ENCODE measurements at places on chromosomes 12 and 14.

DNA sequence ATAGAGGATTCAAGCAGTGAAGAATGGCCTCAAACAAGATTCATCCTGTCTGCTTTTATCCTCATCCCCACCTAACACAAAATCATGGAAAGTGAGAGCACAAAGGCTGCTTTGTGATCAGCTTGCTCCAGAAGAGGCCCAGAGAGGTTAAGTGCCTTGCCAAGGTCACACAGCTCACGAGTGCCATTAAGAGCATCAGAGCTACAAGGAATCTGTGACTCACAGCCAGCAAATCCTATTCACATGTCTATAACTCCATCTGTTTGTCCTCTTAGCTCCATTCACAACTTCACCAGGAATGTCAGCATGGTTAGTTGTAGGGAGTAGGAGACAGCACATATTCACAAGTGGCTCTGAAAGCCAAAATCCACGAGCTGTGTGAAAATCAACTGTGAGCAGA lies 79.8 kb downstream of the TTC9 start:
- DNase-seq = no peak

DNA sequence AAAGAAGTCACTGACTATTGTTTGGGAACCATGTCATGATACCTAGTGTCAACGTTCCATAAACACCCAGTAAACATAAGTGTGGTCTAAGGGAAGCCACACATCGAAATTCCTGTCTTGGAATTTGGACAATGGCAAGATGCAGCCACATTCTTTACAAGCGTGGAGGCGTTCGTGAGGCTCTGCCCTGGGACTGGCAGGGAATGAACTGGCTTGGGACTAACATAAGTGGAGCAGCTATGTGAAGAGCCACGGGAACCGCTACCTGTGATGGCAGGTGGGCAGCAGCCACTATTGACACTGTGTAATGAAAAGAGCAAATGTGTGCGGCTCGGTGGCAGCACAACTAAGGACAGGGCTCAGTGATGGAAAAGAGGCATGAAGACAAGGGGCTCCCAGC lies 10.0 kb upstream of the NRIP2 start:
- no peak for DNase-seq

DNA sequence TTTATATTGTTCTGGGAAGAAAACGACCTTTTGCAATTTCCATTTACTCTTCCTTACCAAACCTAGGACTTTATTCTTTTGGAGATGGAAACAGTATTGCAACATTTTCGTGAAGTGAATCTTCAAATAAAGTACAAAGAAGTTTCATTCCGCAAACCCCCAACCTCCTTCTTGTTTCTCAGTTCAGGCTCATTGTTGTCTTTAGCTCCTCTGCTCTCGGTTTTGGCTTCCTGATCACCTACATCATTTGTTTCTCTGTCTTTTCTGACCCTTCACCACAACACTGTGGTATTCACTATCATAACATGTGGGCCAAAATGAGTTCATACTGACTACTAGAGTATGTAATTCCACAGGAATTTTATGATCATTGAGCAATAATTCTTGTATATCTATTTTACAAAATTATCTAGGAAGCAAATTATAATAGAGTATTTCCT lies 266.8 kb downstream of the ADAMTS20 start:
- DNase-seq = no peak

DNA sequence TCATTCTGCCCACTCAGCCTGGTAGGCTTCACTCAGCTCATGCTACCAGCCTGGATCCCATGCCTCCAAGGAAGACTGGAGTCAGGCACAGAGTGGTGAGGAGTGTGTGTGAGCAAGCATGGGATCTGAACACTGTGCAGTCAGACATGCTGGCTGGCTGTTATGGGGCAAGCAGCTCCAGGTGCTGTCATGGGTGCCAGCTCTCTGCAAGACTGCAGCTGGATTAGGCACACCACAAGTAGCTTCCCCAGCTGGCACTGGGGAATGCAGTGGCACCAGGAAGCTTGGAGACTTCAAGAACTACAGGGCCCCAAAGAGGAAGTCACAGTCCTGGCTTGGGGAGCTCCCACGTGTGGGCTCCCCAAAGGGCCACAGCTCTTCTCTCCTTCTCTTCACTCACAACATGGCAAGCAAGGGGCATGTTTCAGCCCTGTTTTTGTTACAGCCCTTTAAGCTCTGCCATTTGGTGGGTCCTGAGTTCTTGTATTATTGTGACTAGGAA lies 202.5 kb downstream of the VRK1 start:
- DNase-seq = no peak

- no peak for DNase-seq
These were observed 1.0 kb downstream of the FAIM2 start for GRCh38 chr12:49902399-49903350.

DNA sequence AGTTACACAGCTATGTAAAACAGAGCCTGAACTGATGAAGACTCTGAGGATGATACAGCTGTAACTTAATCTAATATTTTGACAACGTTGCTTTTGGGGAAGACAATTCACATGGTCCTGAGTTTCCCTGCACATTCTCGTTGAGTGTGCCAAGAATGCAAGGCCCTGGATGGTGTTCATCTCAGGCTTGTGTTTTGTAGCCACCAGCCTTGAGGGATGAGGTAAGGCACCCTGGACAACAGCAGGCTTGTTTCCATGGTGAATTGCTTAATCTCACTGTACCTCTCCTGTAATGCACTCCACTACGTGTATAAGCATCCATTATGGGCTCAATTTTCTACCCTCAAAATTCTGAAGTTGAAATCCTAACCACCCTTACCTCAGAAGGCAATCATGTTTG lies 2.1 kb downstream of the CATSPERB start:
- no peak for DNase-seq

GRCh38 chr12:41367726-41368405 lies 179.7 kb downstream of the PDZRN4 start:
- DNase-seq = no peak

GRCh38 chr12:26379777-26380467 lies 184.5 kb downstream of the SSPN start:
- DNase-seq = no peak
